ENCODE measurements at places on chromosomes 5 and 9. TPM values are rescaled to one million over a fixed set of nuclear protein-coding genes. Genes with fewer than 3 reads are reported as not detected.

The TMEM174 gene
- total RNA-seq: not detected

The KCNMB1 gene
- total RNA-seq: 0.22 TPM

DNA sequence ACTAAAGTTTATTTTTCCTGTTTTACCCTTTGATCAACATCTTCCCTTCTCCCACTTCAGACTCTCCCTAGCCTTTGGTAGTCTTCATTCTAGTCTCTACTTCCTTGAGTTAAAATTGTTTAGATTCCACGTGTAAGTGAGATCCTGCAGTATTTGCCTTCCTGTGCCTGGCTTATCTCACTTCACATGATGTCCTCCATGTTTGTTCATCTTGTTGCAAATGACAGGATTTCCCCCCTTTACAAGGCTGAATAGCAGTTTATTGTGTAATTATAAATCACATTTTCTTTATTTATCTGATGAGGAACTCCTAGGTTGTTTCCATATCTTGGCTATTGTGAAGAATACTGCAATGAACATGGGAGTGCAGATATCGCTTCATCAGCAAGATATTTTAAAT, 461.7 kb downstream of the CHSY3 start:
- no peak for DNase-seq

DNA sequence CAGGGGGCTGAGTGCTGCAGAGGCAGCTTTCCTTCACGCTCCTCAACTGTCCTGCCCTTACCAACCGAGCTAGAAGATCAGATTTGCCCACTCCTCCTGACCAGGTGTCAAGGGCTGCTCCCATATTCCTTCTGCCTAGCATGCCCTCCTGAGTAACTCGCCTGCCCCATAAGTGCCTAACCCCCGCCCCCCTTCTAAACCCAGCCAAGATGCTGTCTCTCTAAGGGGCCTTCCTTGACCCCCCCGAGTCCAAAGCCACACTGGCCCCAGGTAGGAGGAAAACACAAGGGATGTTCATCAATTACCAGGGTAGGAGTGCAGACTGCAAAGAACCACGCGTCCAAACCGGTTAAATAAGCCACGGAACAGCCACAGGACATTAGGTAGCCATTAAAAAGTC, 4.8 kb downstream of the CCDC69 start:
- no peak for DNase-seq

The NUDT12 gene
- total RNA-seq: 11.3 TPM

The ELOVL7 gene
- total RNA-seq: 2.5 TPM

DNA sequence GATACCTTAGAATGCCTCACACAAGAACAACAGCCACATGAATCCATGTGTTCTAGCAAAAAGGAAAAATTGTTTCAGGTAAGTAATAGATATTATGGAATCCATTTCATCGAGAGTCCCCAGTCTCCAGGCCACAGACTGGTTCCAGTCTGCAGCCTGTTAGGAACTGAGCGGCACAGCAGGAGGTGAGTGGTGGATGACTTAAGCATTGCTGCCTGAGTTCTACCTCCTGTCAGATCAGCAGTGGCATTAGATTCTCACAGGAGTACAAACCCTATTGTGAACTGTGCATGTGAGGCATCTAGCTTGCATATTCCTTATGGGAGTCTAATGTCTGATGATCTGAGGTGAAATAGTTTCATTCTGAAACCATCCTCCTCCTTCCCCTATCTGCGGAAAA, 207.0 kb downstream of the CSNK1G3 start:
- DNase-seq: no peak

DNA sequence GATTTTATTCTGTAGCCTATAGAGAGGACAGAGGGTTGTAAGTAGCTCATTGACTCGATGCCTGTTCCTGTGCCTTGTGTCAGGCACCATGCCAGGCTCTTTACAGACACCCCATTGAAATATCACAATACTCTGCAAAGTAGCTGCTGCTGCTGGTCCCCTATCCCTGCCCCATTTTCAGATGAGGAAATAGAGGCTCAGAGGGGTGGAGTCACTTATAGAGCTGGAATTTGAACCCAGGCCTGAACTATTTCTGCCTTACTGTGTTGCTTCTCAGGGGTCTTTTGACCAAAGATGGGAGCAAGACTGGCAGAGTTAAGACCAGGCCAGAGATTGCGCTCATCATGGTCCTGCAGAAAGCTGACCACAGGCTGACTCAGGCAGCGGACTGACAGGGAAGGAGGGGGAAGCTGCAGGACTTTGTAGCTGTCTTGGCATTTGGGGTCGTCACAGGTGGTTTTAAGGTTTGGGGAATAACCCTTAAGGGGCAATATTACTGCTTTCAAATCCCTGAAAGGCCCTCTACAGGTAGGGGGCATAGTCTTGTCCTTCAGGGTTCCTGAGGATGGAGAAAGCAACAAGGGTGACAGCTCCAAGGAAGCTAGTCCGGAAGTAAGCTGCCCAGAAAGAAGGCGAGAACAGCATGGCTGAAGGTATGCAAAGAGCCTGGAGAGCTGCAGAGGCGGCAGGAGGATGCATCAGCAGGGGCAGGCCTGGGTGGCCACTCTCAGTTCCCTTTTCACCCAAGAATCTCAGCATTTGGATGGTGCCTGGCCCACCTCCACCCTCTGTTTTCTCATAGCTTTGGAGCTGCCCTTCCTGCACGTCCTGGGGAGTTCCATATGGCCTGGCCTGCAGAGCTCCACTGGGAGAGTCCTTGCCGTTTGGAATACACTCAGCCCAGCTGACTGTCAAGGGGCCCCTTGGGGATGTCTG, 18.3 kb upstream of the NDST1 start:
- DNase-seq: peak; percentile 58

- DNase-seq: no peak
Measured at GRCh38 chr9:115524453-115525059, 406.6 kb upstream of the TNC start.

- DNase-seq: no peak
Measured at GRCh38 chr9:27527702-27528075, 1.9 kb downstream of the MOB3B start.

GRCh38 chr5:92922231-92922967, 658.6 kb downstream of the NR2F1-AS1 start:
- DNase-seq: no peak

GRCh38 chr9:35675732-35676392, 2.1 kb downstream of the CA9 start:
- peak; percentile 93 for DNase-seq

DNA sequence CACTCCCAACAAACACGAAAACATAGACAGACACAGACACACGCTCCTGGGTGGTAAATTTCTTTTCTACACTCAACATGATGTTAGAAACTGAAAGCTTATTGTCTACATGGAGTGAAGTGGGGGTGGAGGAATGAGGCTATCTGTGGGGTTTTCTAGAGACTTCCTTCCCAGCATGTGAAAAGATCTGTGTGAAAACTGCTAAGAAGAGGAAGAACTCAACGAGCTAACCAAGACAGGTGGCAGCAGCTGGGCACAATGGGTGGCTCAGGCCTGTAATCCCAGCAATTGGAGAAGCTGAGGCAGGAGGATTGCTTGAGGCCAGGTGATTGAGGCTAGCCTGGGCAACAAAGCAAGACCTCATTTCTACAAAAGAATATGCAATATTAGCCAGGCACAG, 7.6 kb downstream of the FYB1 start:
- no peak for DNase-seq

GRCh38 chr5:66612226-66612625, 16.0 kb downstream of the MAST4 start:
- DNase-seq: no peak

GRCh38 chr9:131238402-131239021, 37.8 kb downstream of the FAM78A start:
- no peak for DNase-seq

The OSMR gene
- 1.5 TPM for total RNA-seq
